Occipital lobe (tissue), 3 donors: ENCODE measurements at places on chromosomes 2 and 18. TPM values are rescaled to one million over a fixed set of nuclear protein-coding genes. Genes with fewer than 3 reads are reported as not detected.

DNA sequence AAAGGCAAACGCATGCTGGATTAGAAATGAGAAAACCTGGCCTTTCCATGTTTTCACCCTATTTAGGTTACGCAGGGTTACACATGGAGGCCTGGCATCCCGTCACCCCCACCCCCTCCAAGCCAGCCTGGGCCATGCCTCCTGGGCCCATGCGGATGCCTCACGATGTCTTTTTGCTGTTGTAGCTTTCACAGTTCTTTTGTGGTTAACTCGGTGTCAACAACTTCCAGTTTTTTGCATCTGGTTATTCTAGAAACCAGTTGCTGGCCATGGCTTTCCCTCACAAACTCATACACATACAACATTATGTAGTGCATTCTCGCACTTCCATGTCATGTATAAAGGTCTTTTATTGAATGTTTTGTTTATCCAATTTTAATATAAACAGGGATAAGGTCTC is 204.9 kb upstream of the PXDN start:
- DNase-seq = no peak

DNA sequence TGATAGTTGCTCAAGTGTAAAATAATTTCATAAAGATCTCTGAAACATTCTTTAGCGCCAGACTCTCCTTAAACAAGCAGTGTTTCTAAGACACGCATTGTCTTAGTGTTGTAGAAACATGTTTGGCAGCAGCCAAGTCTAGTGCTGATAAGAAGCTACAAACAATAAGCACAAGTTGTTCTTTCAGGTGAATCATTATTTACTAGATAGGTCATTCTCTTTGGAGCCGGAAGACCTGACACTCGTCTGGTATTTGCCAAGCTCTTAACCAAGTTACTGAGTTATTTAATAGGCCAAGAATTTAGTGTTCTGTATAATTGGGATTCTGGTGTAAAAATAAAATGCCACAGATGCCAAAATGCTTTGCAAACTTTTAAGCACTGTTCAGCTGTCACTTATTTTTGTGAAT is 852.1 kb downstream of the CPS1 start:
- DNase-seq = no peak

DNA sequence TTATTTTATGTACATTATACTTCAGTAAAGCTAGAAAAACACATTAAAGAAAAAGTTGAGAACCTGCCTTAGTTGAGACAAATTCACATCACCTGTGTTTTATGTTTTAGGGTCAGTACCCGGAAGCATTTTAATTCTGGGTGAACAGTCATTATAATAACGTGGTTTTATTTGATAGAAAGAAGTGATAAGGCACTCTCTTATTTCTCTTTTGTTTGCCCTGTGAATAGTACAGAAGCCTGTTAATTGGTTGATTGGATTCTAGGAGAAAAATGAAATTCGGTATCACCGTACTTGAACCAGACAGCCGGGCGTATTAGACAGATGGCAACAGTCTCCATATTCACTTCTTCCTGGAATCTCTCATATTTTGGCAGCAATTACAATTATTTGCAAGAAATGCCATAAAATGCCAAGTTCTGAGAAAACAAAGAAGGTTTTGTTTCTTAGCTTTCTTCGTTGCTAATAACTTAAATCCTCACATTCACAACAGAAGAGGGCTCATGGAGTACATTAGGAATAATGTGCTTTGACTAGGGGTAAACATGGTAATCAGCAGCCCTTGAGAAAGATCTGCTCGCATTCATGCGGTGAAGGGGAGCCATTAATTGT is 168.7 kb upstream of the RASGRP3 start:
- no peak for DNase-seq

- no peak for DNase-seq
Observed at GRCh38 chr18:55764386-55764785, 176.4 kb upstream of the TCF4 start.

DNA sequence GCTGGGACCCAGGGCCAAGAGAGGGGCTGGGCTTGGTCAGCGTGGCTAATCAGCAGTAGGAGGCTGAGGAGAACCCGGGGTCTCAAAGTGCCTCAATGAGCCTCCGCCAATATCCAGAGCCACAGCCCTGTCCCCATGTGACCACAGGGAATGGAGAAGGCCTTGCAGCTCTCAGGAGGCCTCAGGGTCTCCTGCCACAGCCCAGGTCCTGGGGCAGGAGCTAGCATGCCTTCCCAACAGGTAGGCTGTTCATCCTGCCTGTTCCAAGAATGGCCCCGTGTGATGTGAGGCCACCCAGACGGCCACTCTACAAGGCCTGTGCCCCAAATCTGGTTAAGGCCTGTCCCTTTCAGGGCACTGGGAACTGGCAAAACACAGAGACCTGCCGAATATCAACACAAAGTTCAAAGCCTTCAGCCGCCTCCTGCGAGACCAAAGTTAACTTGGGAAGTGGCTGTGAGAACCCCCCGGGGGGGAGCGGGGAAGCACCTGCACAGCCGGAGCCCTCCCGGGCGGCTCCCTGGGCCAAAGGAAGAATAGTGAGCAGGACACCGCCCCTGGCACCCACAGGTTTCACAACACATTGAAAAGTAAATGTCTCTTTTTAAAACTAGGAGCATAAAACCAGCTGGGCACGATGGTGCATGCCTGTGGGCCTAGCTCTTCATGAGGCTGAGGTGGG is 4.5 kb upstream of the LIMS2 start:
- no peak for DNase-seq

- DNase-seq = no peak
Observed at GRCh38 chr18:8947566-8947965, 154.9 kb upstream of the NDUFV2 start.

- DNase-seq = no peak
Observed at GRCh38 chr2:146246736-146247523, 1597.9 kb upstream of the ACVR2A start.

DNA sequence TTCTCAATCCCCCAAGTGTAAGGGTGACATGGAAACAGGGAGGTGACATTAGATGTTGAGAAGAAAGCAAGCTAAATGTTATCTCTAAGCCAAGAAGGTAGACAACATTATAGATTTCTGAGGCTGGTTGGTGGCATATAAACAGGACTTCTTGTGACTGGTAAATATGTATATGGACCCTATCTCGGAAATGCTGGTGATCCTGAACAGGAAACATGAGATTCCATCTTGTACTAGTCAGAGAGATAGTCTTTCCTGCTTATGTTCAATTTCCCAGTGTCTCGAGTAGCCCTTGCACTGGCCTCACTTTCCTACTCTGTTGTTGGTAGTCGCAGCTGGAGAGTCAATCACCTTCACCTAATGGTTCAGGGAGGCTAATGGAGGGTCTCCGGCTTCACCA is 26.8 kb downstream of the MOGAT1 start:
- no peak for DNase-seq

DNA sequence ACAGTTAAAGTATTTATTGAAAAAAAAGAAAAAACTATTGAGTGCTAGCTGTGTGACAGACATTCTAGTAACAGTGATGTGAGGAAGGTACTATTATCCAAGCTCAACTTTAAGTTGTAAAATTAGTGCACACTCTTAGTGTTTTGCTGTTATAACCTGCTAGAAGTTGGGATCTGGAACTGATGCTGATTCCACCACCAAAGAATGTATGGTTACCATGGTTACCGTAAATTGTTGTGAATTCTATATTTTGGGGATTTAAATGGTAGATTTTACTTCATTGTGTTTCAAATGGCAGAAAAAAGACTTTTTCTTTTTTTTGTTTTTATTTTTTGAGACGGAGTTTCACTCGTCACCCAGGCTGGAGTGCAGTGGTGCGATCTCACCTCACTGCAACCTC is 5.3 kb downstream of the AGFG1 start:
- no peak for DNase-seq

DNA sequence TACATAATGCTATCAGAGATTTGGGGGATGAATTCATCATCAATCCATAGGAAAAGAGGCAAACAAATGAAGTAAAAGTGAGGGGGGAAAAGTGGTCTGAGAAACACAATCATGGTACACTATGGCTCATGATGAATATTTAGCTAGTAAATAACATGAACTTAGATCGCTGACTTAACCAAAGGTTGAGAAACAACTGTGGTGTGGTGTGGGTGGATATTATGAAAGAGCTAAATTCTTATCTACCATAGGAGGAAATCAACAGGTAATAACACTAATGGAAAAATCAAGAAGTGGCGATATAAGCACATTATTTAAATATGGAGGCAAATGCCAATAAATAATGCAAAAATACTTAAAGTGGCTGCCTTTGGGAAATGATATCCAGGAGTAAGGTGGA is 12.2 kb upstream of the TPRKB start:
- no peak for DNase-seq

DNA sequence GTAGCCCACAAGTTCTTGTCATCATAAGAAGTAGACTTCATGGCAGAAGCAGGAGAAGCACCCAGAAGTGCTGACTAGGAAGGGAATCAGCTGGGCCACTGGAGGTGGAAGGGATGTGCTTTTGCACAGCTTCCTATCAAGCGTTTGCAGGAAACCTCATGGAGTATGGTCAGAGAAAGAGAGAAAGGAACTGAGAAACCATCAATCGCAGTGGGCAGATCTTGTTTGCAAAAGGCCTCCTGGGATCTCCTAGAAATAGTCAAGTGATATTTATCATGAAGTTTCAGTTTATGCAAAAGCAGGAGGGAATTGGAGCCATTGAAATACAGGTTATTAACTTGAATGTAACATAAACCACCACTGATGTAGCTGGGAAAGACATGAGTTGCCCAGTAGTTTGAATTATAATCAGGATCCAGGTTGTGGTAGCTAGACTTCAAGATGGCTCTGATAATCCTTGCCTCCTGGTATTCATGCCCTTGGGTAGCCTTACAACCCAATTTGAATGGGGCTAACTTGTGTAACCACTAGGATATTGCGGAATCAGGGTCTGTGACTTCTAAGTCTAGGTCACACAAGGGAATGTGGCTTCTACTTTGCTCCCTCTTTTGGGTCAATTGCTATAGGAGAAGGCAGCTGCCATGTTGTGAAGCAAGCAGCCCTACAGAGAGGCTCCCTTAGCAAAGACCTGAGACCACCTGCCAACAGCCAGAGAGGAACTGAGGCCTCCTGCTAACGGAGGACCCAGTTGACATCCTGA is 69.8 kb upstream of the TCF4 start:
- no peak for DNase-seq

DNA sequence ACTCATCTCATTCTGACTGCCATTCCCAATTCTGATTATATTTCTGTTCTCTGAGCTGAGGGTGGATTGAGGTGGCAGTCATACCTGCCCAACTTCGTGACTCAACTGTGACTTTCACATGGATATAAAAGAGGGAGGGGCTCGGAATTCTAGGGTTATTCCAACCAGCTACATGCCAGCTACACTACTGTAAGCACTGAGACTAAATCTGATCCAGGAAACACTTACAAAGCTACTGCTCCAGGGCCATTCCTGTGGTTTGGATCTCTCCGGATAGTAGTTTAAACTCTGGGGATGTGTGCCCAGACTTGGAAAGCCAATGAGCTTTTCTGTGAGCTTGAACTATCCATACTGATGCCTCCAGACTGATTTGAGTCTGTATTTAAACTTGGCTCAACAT is 7.9 kb downstream of the MAP2 start:
- no peak for DNase-seq

DNA sequence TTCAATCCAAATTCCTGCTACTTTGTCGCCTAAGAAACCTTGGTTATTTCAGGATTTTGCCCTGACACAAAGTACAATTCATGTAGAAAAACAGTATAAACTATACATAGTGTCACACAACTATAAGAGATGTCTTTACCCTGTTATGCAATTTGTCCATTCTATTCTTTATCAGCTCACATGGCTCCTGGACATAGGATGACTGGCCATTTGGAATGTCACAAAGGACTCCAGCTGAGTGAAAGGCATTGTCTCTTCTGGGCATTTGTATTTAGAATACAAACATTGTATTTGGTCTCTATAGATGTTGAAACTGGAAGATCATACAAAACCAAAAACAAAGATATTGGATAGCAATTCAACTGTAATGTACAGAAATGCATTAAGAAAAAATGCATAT is 944.6 kb upstream of the LRRTM1 start:
- no peak for DNase-seq

DNA sequence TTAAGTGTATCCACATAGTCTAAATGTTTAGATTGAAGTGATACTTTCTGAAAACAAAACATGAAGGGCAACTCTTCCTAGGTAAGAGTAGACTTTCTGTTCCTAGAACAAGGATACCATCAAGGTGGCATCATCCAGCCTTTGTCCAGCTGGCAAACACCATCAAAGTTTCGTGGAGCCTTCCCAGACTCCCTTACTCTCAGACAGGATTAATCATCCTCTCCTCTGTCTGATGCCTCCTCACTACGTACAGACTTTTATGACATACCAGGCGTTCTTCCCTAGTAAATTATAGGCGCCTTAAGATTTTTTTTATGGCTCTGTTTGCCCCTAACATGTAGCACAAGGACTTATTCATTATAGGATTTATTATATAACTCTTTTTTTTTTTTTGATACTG is 29.4 kb upstream of the ASNSD1 start:
- DNase-seq = no peak

- DNase-seq = no peak
Observed at GRCh38 chr18:12334366-12334808, 26.3 kb downstream of the TUBB6 start.

DNA sequence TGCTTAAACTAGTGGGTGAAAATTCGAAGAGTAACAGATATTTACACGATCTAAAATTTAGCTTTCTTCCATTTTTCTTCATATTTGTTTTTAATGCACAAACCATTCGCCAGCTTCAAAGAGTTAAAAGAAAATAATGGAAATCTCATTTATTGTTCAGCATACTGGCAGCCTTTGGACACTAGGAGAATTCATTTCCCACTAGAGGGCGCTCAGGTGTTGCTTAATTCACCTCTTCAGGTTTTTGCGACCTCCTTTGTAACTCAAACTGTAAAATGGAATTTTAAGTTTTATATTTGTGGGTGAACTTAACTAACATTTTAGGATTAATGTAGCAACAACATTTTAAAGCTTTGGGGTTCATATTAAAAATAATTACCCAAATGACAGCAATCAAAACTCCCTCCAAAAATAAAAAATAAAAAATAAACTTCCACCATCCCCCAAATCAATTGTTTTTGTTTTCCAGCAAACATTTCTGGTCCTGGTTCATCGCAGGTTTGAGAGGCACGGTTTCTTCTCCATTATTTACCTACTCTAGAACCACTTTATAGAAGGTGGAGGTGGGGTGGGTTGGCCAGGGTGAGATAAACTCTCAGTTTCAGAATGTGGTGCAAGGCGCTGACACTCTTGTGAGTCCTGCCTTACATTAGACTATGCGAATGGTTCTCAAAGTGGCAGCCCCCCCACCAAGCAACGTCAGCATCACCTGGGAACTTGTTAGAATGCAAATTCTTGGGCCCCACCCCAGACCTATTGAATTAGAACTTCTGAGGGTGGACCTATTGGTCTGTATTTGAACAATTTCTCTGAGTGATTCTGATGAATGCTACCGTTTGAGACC is 24.7 kb upstream of the PNPT1 start:
- peak; percentile 3 for DNase-seq

Gene ZNF521
- 8.4 TPM for total RNA-seq

Gene BARD1
- 87.8 TPM for total RNA-seq

Gene ABCA12
- 0.47 TPM for total RNA-seq

Gene SULT1C2
- 0.62 TPM for total RNA-seq

Gene AGXT
- total RNA-seq = not detected

Gene SNORC
- total RNA-seq = 1.6 TPM

Gene LIPG
- 18.2 TPM for total RNA-seq

Gene CAPN14
- total RNA-seq = 1.4 TPM

Gene POU3F3
- total RNA-seq = 274 TPM

Gene GPR55
- not detected for total RNA-seq

Gene CSRNP3
- 246 TPM for total RNA-seq

Gene UPP2
- 1.7 TPM for total RNA-seq

Gene KCTD1
- total RNA-seq = 22.8 TPM

Gene ALPG
- total RNA-seq = not detected

Gene IL18R1
- under 0.01 TPM for total RNA-seq

Gene GCFC2
- 32.6 TPM for total RNA-seq

Gene C18orf54
- 8.7 TPM for total RNA-seq

Gene CLEC4F
- not detected for total RNA-seq

Gene CEP68
- 48.2 TPM for total RNA-seq
